ENCODE measurements at places on chromosomes 11 and 22.

DNA sequence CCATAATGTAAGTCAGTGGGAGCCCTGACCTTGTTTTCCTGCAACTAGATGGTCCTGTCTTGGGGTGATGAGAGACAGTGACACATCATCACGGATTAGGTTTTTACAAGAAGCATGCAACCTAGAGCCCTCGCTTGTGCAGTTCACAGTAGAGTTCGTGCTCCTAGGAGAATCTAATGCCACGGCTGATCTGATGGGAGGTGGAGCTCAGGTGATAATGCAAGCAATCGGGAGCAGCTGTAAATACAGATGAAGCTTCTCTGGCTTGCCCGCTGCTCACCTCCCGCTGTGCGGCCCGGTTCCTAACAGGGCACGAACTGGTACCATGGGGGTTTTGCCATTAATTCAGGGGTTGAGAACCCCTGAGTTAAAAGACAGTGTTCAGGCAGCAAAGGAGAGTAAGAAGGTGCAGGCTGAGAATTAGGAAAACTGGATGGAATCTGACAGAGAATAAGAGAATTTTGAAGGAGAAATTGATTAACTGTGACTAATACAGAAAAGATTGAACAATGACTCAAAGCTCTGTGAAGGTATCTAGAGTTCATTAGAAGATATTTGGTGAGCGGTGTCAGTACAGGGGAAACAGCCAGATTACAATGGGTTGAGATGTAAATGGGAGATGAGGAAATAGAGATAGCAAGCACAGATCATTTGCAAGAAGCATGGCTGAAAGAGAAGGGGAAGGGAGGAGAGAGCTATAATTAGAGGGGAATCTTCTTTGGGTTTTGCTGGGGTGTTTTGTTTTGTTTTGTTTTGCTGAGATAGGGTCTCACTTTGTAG, 21.0 kb downstream of the WEE1 start:
- DNase-seq = no peak

DNA sequence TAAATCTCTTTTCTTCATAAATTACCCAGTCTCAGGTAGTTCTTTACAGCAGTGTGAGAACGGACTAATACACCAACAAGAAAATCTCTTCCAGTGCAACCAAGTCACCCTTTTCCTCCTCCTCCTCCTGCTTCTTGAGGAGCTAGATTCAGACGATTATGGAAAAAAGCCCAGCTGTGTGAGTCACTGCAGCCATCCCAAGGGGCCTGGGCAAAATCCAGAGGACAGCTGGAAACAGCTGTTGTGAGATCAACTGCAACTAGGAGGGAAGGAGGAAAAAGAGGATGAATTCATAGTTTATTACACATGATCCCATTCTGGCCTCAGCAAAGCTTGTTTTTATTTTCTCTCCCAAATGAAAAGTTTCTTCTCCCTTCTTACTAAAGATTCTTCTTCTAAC, 32.9 kb downstream of the RBFOX2 start:
- no peak for DNase-seq

GRCh38 chr22:24089951-24090350, 78.8 kb downstream of the CABIN1 start:
- no peak for DNase-seq

DNA sequence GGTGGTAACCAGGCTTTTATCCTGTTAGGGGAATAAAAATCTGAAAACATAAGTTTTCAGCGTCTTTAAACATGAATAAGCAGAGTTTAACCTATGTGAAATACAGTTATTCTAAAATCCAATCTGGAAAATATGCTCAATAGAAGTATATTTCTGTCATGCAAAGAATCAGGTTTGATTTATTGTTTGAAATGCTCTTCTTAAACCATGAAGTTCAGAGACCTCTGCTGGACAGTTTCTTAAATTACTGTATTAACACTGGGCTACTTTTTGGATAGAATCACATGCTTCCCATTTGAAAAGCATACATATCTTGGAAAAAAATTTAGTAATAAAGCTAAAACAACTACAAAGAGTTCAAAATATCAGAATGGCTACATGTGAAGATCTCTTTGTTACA, 25.4 kb downstream of the APIP start:
- no peak for DNase-seq

- DNase-seq = no peak
Observed at GRCh38 chr11:7050191-7050590, 29.9 kb downstream of the NLRP14 start.

GRCh38 chr11:119828006-119828405, 99.0 kb upstream of the NECTIN1 start:
- no peak for DNase-seq

GRCh38 chr11:118569670-118570069, 2.5 kb upstream of the ARCN1 start:
- no peak for DNase-seq

- DNase-seq = no peak
Observed at GRCh38 chr11:33920838-33921613, 29.1 kb upstream of the LMO2 start.

DNA sequence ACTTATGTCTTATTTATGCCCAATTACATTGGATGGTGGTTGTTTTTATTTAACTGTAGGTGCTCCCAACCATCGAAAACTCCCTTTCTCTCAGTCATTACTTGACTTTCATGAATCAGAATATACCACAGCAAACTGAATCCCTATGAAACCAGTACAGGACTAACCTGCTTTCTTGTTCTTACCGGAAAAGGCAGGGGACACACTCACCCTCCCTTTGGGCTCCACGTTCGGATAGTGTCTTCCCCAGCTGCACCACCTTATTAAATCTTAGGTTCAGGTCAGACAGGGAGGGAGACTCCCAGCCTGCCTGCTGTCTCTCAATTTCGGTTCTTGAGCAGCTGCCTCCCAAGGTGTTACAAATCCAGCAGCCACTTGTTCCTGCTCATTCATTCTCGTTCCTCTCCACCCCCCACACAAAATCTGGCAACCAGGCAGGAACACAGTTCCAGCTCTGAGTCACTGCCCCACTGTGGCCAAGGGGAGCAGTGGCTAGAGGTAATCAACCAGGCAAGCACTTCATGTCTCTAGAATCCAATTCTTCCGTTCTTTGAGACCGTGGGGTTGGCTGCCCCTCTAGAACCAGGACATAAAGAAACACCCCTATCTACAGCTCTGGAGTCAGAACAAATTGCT, 133.0 kb downstream of the PLEKHA7 start:
- no peak for DNase-seq

GRCh38 chr22:35313311-35314121, 13.8 kb downstream of the TOM1 start:
- no peak for DNase-seq

- peak; percentile 91 for DNase-seq
Observed at GRCh38 chr22:36546092-36546804, 17.3 kb upstream of the EIF3D start.

GRCh38 chr11:36354221-36355003, 58.3 kb downstream of the PRR5L start:
- no peak for DNase-seq

DNA sequence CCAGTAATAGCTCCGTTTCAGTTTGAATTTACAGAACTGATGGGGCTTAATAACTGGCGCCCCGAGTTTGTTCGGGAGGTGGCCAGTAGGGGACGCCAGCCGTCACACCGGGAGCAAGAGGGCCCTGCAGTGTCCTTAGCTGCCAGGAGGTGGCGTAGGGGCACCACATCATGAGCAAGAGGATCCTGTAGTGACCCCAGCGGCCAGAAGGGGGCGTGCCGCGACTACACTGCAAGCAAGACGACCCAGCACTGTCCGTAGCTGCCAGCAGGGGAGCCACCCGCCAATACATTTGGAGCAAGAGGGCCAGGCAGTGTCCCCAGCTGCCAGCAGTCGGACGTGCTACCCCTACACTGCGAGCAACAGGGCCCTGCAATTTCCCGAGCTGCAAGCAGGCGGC, 663.7 kb upstream of the B3GAT1 start:
- DNase-seq = peak; percentile 35

DNA sequence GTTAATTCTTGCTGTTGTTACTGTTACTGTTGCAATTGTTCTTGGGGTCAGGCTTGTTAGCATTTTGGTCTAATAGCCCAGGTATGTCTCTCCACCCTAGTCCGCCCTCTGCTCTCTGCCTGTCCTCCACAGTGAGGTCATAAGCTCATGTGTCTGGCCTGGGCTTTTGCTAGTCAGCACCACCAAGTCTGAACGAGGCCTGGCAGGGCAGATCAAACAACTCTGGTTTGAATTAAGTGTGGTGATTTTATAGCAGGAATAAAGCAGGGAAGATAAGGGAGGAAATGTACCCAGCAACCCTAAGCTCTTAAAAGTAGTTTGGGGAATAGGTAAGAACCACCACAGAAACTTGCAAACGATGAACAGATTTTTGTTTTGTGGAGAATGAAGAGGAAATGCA, 98.7 kb downstream of the ABTB2 start:
- no peak for DNase-seq

GRCh38 chr11:100072131-100072530, 615.0 kb upstream of the ARHGAP42 start:
- DNase-seq = no peak

All from HEK293T (cell line).